ENCODE measurements at places on chromosomes 5 and 9.

DNA sequence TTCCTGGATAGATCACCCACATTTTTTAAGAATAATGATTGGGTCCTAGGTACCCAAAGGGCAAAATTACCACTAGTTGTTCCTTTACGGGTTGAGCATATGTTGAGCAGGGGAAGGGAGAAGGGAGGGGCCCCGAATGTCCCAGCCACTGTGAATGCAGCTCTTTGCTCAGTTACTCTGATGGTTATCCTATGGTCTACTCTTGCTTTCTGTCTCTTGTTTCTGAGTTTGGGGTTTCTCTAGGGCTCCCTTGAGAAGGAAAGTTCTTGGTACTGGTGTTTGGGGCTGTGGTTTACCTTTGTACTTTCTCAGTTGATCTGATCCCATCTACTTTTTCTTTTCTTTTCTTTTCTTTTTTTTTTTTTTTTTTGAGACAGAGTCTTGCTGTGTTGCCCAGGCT, 55.6 kb downstream of the ALG2 start:
- no peak for DNase-seq

DNA sequence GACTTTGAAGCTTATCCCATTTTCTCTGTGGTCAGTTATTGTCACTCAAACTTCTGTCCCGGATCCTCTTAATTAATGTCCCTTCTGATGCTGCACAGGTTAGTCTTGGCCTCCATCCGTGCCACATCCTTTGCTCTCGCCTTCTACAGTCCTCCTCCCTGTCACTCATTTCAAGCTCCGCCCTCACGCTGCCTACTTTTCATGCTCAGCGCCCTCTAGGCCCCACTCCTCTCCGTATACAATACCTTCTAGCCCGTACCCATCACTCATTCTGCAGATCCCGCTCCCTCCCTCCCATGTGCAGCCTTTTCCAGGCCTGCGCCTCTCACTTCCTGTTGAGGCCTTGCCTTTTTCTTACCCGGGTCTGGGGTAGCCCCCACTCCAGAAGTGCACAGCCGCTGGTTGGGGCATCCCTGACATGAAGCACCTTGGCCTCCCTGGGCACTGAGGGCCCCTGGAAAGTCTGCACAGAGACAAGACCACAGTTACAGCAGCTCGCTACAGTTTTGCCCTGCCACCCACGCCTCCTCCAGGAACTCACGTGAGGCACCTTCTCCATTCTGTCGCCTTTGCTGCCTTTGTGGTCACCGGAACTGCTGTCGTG, 88.5 kb upstream of the SLC25A48 start:
- DNase-seq, result no peak

GRCh38 chr5:122639033-122639432, 135.8 kb upstream of the SNX2 start:
- DNase-seq, result no peak

- no peak for DNase-seq
Measured at GRCh38 chr9:27348785-27349697, 52.1 kb upstream of the EQTN start.

GRCh38 chr9:30845136-30845535, 1539.3 kb upstream of the ACO1 start:
- no peak for DNase-seq

- DNase-seq, result peak; percentile 65
Measured at GRCh38 chr5:54229041-54229780, 81.2 kb downstream of the ARL15 start.

DNA sequence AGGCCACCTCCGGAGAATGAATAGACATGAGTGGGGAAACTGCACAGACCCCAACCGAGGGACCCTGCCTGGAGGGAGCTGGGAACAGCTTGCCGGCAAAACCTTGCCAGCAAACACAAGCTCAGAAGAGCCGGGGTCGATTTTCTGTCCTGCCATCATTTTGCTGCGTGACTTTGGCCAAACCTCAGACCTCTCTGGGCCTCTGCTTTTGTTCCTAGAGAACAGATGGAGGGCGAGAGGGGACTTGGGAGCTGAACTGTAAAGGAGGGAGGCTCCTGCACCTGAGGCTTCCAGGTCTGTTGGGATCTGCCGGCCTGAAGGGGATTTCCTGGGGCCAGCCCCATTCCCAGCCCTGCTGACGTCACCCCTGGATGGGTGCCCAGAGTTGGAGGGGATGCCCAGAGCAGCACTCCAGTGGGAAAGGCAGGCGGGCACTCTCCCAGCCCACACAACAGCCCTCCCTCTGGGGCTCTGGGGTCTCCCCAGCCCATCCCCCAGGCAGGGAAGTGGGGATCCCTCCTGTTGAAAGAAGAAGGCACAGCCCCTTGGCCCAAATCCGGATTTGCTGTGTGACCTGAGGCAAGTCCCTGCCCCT, 40.4 kb upstream of the SYNPO start:
- peak; percentile 83 for DNase-seq

DNA sequence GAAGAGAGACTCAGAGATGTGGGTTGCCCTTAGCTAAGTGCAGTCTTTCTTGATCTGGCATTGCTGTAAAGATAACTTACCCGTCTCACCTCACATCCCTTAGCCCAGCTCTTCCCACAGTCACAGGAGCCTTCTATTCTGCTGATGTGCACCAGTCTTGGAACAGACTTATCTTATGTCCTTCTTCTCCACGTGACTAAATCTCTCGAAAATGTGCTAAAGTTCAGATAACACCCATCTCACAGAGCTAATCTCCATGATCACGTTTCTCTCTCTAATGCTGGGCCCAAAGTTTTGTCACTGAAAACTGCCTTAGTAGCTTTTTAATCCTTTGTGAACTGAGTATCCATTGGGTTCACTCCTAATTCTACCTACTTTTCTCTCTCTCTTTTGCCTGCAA, 16.7 kb downstream of the SLC36A1 start:
- no peak for DNase-seq

Measured in AG08395 (cell line).